ENCODE measurements at places on chromosomes 5 and 9. TPM values are rescaled to one million over a fixed set of nuclear protein-coding genes. Genes with fewer than 3 reads are reported as not detected.

- DNase-seq = no peak
- H3K27me3 ChIP-seq = peaks cover 2% of the 10 kb centered on the region
- no peak overlapping the region for H3K27ac ChIP-seq
- peaks cover 5% of the 10 kb centered on the region for H3K4me1 ChIP-seq
- H3K36me3 ChIP-seq = no peaks in the 10 kb centered on the region
Measured at GRCh38 chr5:171478946-171479775, 59.7 kb downstream of the FGF18 start.

- H3K27ac ChIP-seq = peak overlapping the region; percentile 94
- peaks cover 34% of the 10 kb centered on the region for H3K4me1 ChIP-seq
- H3K27me3 ChIP-seq = peaks cover 12% of the 10 kb centered on the region
- H3K36me3 ChIP-seq = peaks cover 21% of the 10 kb centered on the region
- no peak overlapping the region for H3K4me3 ChIP-seq
- no peak for DNase-seq
Measured at GRCh38 chr9:129930743-129931142, 95.5 kb downstream of the USP20 start.

- no peak for DNase-seq
- H3K36me3 ChIP-seq = peaks cover 4% of the 10 kb centered on the region
- H3K27me3 ChIP-seq = peaks cover 3% of the 10 kb centered on the region
- H3K4me3 ChIP-seq = no peak overlapping the region
Measured at GRCh38 chr9:113952676-113953075, 76.6 kb downstream of the ZNF618 start.

DNA sequence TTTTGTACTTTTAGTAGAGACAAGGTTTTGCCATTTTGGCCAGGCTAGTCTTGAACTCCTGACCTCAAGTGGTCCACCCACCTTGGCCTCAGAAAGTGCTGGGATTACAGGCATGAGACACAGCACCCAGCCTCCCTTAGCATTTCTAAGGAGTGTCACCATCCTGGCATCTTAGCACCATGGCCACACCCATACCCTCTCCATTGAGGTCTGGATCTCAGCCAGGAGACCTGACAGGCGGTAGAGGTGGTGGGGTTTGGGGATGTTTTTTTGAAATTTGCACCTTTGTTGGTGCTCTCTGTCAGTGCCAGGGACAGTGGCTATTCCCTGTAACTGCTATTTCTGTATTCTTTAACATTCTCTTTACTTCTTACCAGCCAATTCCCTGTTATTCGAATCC is 72.5 kb downstream of the TRIM36 start:
- H3K27ac ChIP-seq = no peak overlapping the region
- no peak overlapping the region for H3K4me3 ChIP-seq
- H3K4me1 ChIP-seq = no peaks in the 10 kb centered on the region
- no peaks in the 10 kb centered on the region for H3K27me3 ChIP-seq
- H3K36me3 ChIP-seq = no peaks in the 10 kb centered on the region

Gene ZNF474
- total RNA-seq = not detected

Gene TAF1L
- total RNA-seq = not detected

Data from endothelial cell (in vitro differentiated cells).